ENCODE measurements at places on chromosomes 1 and 21.

DNA sequence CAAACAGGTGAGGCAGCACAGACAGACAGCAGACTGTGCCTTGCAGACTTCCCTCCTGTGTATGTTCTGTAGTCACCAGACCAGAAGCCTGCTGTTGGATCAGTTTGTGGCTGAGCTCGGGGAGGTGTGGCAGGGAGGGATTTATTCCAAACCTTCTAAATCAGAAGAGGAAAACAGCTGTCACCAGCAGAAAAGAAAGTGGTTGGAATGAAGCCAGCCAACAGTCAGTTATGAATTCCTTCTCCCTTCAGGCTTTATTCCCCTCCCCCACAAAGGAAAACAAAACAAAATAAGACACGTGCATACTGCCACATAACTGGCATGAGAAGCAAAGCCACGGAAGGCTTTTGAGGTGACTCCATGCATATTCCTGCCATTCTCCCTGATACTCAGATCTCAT is 19.0 kb upstream of the PIGV start:
- no peak for DNase-seq

GRCh38 chr1:100643471-100644196 is 75.9 kb upstream of the VCAM1 start:
- DNase-seq = no peak

DNA sequence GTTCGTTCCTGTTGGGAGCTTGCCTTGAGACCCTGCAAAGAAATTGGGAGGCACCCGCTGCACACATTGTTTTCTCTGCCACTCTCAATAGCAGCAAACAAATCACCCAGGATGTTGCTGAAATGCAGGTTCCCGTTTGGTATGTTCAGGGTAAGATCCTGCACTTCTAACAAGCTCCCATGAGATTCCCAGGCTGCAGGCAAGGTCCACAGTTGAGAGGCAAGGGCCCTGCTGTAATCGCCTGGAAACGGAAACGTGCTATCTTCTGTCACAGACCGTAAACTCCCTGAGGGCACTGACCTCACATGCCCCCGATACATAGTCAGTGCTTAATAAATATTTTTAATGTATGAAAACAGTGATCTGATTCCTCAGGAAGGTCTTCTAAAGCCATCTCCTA is 37.8 kb downstream of the XCL1 start:
- DNase-seq = no peak

- DNase-seq = no peak
These were observed 71.3 kb downstream of the WDR4 start for GRCh38 chr21:42807938-42808613.

GRCh38 chr21:43859747-43860214 is 5.2 kb upstream of the AGPAT3 start:
- DNase-seq = no peak

DNA sequence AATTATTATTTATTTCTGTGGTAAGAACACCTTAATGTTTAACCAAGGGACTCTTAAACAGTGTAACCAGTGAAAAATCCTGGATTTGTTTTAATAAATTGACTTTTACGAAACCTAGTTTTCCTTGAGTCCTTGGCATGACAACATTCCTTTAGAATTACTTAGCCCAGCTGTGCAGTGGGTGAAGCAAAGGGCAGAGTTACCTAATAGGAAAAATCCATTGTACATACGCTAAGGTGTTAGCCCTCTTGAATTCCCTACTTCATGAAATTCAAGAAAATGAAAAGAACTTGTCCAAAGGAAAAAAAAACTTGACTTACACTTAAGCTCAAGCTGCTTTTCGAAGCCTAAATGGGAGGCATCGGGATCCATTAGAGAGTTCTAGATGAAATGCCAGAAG is 852.0 kb upstream of the ADAMTS5 start:
- no peak for DNase-seq
